Stimulated activated CD4-positive, alpha-beta T cell treated with anti-CD3 and anti-CD28 coated beads, Interleukin-1b, Interleukin-23, amount 100 ng/mL, for 1 hour (primary cell): ENCODE measurements at places on chromosomes 6 and 20.

GRCh38 chr6:27650620-27651370, 177.9 kb upstream of the ZNF184 start:
- no peak for DNase-seq

DNA sequence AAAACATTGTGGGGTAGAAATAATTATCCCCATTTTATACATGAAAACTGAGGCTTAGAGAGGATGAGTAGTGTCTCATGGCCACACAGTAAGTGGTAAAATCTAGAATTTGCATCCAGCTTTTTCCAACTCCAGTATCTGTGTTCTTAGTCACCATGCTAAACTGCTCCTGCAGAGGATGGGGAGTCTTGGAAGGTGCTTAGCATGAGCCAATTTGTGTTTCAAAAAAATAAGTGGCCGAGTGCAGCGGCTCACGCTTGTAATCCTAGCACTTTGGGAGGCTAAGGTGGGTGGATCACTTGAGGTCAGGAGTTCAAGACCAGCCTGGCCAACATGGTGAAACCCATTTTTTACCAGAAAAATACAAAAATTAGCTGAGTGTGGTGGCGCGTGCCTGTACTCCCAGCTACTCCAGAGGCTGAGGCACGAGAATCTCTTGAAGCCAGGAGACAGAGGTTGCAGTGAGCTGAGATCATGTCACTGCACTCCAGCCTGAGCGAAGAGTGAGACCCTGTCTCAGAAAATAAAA, 2.4 kb downstream of the C6orf89 start:
- no peak for DNase-seq

GRCh38 chr6:159067334-159067733, 22.5 kb upstream of the TAGAP start:
- DNase-seq = no peak

- DNase-seq = no peak
These were observed 119.7 kb downstream of the RTN4IP1 start for GRCh38 chr6:106509420-106510089.

DNA sequence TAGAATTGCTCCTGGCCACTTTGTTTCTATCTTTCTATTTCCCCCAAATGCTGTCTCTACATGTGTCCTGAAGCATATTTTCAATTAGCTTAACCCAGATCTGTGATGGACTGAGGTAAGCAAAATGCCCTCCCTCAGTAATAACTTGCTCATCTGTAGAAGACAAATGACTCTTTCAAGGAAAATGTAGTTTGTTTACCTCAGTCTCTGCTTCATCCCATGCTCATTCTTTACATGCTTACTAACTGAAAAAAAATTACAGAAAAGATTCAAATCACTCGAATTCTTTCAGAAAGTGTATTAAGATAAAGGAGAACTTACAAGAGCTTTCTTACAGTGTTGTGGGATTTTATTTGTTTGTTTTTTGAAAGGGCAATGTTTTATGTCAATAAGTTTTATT, 531.1 kb downstream of the LMBRD1 start:
- no peak for DNase-seq

DNA sequence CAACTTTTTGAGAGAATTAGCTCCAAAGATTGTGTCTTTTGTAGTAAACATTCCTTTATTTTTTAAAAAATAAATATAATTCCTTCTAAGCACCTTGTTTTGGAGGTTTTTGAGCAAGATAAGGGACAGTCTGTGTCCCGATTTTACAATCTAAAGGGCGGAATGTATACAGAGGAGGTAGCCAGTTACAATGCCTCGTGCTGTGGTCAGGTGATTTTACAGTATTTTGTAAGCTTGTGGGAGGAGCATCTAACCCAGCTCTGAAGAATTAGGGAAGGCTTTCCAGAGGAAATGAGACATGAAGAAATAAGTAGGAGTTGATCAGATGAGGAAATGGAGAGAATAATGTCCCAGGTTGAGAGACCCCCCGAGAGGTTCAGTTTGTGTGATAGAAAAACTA, 1.3 kb downstream of the HINT3 start:
- no peak for DNase-seq

DNA sequence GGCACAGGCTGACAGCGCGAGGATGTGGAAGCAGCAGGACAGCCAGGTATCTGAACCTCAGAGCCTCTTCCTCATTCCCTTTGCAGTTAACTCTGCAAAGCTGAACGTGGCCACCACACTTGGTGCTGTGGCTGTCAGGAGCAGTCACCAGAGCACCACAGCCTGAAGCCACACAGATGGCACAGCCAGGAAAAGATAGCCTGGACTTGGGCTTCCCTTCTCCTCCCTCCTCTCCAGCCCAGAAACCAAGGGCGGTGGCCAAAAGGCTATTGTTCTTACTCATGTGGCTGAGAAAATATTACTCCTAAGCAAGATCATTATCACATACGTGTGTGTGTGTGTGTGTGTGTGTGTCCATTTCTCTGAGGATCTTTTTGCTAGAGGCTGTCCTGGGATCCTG, 39.8 kb downstream of the CD164 start:
- no peak for DNase-seq

DNA sequence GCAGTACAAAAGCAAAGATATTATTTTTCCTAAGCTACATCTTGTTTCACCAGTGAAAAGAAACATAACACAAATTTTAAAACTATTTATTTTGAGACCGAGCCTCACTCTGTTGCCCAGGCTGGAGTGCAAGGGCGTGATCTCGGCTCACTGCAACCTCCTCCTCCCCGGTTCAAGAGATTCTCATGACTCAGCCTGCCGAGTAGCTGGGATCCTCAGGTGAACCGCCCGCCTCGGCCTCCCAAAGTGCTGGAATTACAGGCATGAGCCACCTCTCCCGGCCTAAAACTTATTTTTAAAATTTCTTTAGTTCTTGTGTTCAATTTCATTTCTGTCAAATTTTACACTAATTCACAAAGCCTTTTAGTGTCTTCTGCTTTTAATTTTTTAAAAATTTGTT, 5.9 kb downstream of the SRSF12 start:
- DNase-seq = no peak

- DNase-seq = no peak
These were observed 27.1 kb downstream of the SPACA1 start for GRCh38 chr6:88074791-88075190.

DNA sequence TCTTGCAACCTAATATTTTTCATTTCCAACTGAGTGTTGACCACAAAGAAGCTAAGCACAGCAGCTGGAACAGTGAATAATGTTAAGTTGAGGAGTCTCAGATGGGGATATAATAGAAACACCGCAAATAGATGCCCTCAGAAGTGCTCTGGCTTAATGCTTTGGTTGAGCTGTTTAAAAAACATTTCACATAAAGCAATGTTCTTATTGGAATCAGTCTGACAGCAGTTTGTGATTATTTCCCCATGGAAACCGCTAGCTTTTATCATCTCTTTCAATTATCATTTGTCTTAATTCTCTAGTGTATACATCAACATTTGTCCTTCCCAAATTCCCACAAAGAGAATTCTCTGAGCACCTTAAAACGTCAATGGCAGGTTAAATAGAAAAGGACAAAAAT, 30.8 kb downstream of the METTL24 start:
- no peak for DNase-seq

GRCh38 chr6:157708933-157709332, 114.1 kb upstream of the SNX9 start:
- DNase-seq = no peak

DNA sequence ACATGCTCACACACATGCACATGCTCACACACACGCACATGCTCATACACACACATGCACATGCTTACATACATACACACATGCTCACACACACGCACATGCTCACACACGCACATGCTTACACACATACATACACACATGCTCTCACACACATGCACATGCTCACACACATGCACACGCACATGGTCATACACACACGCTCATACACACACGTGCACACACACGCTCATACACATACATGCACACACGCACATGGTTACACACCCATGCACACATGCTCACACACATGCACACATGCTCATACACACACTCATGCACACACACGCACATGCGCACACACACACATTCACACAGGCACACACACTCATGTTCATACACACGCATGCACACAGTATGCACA, 20.8 kb upstream of the RPS6KA2 start:
- no peak for DNase-seq
